ENCODE measurements at places on chromosomes 2 and 18.

DNA sequence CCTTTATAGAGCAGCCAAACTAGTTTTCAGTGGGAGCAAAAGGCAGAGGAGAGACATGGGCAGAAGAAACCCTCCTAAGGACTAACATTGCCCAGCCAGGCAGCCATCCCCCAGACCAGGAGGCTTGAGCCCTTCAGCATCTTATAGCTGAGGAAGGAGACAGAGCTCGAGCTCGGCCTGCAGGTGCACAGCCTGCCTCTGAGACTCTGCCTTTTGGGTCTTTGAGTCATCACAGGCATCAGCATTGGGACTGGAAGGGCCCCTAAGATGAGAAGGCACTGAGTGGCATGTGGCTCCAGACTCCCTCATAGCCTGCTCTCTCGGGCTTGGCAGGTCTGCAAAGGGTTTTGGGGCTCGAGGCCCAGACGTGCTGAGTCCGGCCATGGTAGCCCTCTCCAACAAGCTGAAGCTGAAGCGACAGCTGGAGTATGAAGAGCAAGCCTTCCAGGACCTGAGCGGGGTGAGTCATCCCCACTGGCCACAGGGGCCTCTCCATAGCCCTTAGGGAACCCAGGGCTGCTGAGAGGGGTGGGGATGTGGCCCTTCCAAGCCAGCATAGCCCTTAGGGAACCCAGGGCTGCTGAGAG, 84.1 kb downstream of the EPAS1 start:
- DNase-seq, result no peak

- peak; percentile 17 for DNase-seq
Observed at GRCh38 chr2:199405241-199405640, 52.5 kb downstream of the SATB2 start.

GRCh38 chr2:183998797-183999190, 599.5 kb upstream of the ZNF804A start:
- no peak for DNase-seq

DNA sequence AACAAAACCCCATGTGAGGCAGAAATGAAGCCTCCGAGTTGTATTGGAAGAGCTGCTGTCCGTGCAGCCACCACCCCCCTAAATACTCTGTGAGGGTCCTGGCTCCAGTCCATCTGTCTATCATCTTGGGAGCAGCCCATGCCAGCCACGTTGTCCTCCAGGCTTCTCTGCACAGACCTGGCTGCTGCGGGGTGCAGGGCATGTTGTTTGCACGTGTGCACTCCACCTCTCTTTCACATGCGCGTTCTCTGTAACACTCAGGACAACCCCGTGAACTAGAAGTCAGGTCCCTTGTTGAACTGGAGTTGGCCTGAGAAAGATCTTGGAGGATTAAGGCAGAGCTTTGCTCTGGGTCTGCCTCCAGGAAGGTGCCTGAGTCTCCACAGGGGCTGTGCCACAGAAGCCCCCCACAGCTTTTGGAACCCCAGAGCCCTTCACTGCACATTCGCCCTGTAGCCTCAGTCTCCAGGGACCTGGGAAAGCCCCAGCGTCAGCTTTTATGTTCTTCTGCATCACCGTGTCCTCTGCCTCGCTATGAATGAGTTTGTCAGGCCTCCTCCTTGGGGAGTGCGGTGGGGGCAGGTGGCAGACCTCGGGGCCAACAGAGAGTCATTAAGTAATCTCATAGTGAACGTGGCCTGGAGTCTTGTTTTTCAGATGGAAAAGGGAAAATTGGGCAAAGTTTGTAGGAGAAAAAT, 16.6 kb downstream of the RTP5 start:
- no peak for DNase-seq

- DNase-seq, result no peak
Observed at GRCh38 chr2:64666810-64667438, 13.2 kb upstream of the SERTAD2 start.

Measured in AML-193 (cell line).